ENCODE measurements at places on chromosomes 1 and 21. TPM values are rescaled to one million over a fixed set of nuclear protein-coding genes. Genes with fewer than 3 reads are reported as not detected.

The COL6A1 gene
- polyA plus RNA-seq, result 290 TPM

The ANKRD45 gene
- 3.2 TPM for polyA plus RNA-seq

The SMIM11 gene
- 3.7 TPM for polyA plus RNA-seq

The PADI1 gene
- polyA plus RNA-seq, result not detected

- DNase-seq, result no peak
These were observed 633.5 kb downstream of the KIF26B start for GRCh38 chr1:245788269-245788668.

GRCh38 chr1:71027991-71028390, 19.6 kb downstream of the PTGER3 start:
- no peak for DNase-seq

DNA sequence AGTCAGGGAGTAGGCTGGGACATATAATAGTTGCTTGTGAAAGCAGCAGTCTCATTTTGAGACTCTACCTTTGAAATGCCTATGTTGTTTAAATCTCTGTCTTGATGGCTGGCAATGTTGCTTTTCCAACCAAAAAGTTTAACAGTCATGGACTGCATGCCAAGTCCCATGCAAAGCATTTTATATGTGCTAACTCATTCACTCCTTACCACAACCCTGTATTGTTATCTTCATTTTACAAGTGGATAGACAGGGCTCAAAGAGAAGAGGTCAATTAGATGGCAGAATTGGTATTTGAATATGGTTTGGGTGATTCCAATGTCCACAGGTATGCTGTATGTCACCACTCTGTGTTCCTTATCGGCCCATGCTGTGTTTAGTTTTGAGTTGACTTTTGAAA, 331.4 kb upstream of the USP24 start:
- no peak for DNase-seq

- peak; percentile 64 for DNase-seq
These were observed 56.4 kb downstream of the DIP2A start for GRCh38 chr21:46515109-46515508.

GRCh38 chr1:44835738-44836675, 7.0 kb downstream of the PTCH2 start:
- no peak for DNase-seq

GRCh38 chr1:203572134-203572625, 54.5 kb upstream of the ATP2B4 start:
- no peak for DNase-seq
